ENCODE measurements at places on chromosomes 11 and 22. TPM values are rescaled to one million over a fixed set of nuclear protein-coding genes. Genes with fewer than 3 reads are reported as not detected.

Gene MYOD1
- total RNA-seq: not detected

Gene HIC2
- total RNA-seq: 0.62 TPM

Gene ST14
- total RNA-seq: 0.10 TPM

Gene ST13
- 145 TPM for total RNA-seq

Gene CHKB
- total RNA-seq: 12.1 TPM

- no peak for DNase-seq
These were observed 21.3 kb upstream of the CTSD start for GRCh38 chr11:1784761-1785650.

- no peak for DNase-seq
These were observed 140.9 kb upstream of the MTNR1B start for GRCh38 chr11:92828556-92828955.

DNA sequence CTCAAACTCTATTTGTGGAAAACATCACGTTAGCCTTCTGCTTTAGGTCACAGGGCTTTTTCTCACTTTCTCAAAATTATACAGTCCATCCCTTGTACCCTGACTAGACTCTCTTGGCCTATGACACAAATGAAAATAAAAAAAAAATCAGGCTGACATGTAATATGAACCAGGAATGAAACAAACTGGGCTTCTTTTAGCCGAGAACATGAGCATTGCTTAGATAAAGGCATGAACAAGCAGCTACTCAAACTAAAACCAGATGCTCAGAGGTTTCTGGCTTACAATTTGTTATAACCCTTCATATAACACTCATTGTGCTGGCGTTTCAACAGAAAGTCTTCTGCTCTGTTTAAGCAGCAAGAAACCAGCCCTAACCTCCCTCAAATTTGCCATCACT, 265.5 kb upstream of the NARS2 start:
- DNase-seq: no peak

DNA sequence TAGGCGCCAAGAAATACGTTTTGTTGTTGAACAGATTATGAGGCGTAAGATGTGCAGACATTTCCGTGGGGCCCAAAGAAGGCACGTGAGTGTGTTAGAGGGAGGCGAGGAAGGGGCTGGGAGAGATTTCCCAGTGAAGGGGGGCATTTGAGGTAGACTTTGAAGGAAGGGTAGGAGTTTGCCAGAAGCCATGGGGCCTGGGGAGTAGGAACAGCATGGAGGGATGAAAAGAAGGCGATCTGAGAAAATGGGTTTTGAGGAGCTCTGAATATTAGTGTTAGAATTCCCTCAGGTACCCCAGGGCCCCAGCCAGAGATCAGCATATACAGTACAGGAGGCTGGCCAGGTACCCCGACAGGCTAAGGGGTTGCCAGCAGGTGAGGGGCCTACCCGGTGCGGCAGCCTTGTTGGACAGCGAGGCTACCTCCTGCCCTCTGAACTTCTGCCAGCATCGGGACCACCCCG, 414 bp upstream of the MIEF1 start:
- no peak for DNase-seq

DNA sequence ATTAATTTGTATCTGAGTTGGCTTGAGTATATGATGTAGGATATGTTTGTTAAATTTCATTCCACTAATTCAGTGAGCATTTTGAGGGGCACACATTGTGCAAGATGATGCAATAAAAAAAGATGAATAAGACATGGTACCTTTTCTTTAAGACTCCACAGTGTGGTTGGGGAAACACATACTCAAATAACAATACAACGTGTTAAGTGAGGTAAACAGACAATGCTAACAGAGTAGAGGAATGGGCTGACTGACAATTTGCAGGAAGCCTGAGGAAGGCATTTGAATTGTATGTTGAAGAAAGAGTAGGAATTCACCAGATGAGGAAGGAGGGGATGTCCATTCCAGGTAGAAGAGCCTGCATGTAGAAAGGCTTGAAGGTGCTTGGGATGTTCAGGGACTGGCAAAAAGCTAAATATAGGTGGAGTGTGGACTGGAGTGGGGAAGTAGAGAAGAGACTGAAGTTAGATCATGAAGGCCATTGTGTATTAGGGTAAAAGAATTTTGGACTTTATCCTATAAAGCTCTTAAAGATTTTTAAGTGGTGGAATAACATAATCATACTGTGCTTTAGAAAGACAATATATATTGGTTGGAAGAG, 6.8 kb downstream of the RNF169 start:
- no peak for DNase-seq

Measured in H4 (cell line).